Mesothelial cell of epicardium (in vitro differentiated cells): ENCODE measurements at places on chromosomes 7 and 10.

DNA sequence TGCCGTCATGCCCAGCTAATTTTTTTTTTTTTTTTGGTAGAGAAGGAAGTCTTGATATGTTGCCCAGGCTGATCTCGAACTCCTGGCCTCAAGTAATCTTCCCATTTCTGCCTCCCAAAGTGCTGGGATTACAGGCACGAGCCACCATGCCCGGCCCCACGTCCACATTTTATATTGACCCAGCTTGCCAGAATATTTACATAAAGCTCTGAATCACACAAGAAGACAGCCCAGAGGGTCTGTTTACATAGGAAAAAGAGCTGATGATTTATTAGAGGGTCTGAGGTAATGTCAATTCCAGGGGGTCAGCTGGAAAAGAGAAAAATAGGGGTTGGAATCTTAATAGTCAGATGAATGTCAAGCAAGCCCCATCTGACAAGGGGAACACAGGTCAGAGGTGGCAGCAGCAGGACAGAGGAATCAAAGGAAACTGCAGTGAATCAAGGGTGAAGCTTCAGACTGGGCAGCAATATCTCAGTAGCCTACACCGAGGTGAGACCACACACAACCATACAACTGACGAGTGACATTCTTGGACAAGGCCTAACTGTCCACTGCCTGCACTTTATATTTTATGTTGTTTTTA is 15.8 kb upstream of the SLF2 start:
- H3K36me3 ChIP-seq, result no peaks in the 10 kb centered on the region
- no peak overlapping the region for H3K27ac ChIP-seq
- H3K27me3 ChIP-seq, result peaks cover 52% of the 10 kb centered on the region

GRCh38 chr7:102463841-102464576 is 654 bp downstream of the ALKBH4 start:
- peaks cover 19% of the 10 kb centered on the region for H3K4me1 ChIP-seq
- H3K27me3 ChIP-seq, result no peaks in the 10 kb centered on the region
- DNase-seq, result no peak
- peak overlapping the region; percentile 96 for H3K4me3 ChIP-seq

DNA sequence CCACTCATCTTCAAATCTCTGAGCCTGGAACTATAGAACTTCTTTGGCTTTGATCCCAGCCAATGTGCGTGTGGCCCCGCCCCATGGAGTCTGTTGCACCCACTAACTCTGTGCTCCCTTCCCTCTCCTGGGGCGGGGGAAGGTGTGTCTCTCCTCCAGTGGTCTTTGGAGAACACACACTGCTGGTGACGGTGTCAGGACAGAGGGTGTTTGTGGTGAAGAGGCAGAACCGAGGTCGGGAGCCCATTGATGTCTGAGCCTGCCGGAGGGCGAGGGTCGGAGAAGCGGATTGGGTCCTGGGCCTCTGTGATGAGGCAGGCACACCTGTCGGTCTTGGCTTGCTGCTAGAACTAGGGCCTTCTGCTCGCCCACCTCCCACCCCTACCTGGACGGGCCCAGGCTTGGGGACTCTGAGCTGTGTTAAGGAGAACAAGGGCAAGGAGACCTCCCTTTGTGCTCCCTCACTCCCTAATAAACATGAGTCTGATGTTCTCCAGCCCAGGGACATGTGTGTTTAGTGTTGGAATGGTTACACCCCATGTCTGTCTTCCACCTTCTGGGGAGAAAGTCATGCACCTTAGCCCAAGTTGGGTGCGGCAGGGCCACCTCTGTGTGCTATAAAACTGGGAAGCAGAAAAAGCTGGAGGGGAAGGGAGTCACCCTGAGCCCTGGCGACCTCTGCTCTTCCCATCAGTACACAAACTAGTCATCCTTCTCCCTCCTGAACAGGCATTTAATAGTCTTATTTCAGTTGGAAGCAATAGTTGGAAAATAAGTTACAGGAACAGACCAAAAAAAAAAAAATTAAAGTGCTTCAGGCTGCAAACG is 4.6 kb downstream of the TRAPPC14 start:
- peaks cover 10% of the 10 kb centered on the region for H3K36me3 ChIP-seq
- H3K27ac ChIP-seq, result peak overlapping the region; percentile 22
- peaks cover 19% of the 10 kb centered on the region for H3K4me1 ChIP-seq
- H3K27me3 ChIP-seq, result no peaks in the 10 kb centered on the region
- H3K4me3 ChIP-seq, result no peak overlapping the region
- no peak for DNase-seq

GRCh38 chr7:143256932-143257331 is 6.3 kb upstream of the GSTK1 start:
- H3K27ac ChIP-seq, result no peak overlapping the region
- no peak overlapping the region for H3K4me3 ChIP-seq
- H3K27me3 ChIP-seq, result no peaks in the 10 kb centered on the region

DNA sequence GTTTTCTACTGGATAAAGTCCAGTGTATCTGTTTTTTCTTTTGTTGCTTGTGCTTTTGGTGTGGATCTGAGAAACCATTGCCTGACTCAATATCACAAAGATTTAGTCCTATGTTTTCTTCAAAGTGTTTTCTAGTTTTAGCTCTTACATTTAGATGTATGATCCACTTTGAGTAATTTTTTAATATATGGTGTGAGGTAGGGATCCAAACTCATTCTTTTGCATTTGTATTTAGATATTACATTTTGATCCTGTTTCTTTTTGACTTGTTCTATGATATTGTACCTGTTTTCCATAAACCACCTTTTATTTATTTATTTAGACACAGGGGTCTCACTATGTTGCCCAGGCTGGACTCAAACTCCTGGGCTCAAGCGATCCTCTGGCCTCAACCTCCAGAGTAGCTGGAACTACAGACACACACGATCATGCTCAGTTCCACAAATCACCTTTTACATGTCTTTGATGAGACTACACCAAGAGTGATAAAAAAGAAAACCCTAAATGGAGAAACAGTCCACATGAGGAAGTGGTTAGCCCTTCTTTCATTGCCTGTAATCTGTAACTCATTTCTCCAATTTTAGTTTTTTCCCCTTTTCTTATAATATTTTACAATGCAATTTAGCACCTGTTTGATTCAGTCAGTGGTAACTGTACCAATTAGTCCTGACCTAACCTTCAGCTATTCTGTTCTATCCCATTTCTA is 86.0 kb downstream of the SLC37A3 start:
- H3K27ac ChIP-seq, result no peak overlapping the region
- DNase-seq, result no peak
- H3K27me3 ChIP-seq, result no peaks in the 10 kb centered on the region
- H3K36me3 ChIP-seq, result peaks cover 22% of the 10 kb centered on the region

- DNase-seq, result no peak
- H3K27ac ChIP-seq, result no peak overlapping the region
- no peaks in the 10 kb centered on the region for H3K27me3 ChIP-seq
- H3K36me3 ChIP-seq, result peaks cover 6% of the 10 kb centered on the region
Measured at GRCh38 chr10:12797471-12798262, 203.8 kb downstream of the CCDC3 start.
